ENCODE measurements at places on chromosomes 6 and 20.

GRCh38 chr6:142088858-142089216 is 43.9 kb upstream of the GJE1 start:
- DNase-seq: no peak

DNA sequence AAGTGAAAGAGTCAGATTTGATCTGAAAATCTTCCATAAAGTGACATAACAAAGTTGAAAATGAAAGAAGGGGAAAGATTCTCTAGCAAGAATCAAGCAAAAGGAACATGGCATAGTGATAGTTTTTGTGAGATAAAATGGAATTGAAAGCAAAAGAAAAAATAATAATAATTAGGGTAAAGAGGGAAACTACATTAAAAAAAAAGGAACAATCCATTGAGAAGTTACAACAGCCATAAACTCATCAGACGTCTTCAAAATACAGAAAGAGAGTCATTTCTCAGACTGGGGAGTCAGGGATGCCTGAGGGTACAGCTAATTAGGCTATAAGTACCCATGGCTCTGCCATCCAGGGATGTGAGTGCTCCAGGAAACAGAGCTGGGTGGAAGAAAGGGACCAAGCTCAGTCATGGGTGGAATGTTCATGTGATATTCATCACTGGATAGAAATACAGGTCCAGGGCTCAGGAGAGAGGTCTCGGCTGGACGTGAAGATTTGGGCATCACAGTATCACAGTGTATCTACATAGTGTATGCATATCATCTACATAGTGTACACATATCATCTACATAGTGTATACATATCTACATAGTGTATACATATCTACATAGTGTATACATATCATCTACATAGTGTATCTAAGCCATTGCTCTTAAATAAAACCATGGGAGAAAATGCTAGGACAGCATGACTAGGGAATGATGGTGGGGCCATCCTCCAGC is 29.4 kb downstream of the DUSP22 start:
- DNase-seq: no peak

DNA sequence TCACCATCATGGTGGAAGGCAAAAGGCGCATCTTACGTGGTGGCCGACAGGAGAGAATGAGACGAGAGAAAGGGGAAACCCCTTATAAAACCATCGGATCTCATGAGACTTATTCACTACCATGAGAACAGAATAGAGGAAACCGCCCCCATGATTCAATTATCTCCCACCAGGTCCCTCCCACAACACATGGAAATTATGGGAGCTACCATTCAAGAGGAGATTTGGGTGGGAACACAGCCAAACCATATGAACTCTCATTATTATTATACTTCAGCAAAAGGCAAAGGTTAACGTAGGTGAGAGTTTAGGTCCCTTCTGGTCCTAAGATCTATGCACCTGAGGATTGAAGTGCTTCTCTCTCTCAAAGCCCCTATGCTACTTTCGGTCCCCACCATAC is 2.4 kb upstream of the PFDN4 start:
- no peak for DNase-seq

DNA sequence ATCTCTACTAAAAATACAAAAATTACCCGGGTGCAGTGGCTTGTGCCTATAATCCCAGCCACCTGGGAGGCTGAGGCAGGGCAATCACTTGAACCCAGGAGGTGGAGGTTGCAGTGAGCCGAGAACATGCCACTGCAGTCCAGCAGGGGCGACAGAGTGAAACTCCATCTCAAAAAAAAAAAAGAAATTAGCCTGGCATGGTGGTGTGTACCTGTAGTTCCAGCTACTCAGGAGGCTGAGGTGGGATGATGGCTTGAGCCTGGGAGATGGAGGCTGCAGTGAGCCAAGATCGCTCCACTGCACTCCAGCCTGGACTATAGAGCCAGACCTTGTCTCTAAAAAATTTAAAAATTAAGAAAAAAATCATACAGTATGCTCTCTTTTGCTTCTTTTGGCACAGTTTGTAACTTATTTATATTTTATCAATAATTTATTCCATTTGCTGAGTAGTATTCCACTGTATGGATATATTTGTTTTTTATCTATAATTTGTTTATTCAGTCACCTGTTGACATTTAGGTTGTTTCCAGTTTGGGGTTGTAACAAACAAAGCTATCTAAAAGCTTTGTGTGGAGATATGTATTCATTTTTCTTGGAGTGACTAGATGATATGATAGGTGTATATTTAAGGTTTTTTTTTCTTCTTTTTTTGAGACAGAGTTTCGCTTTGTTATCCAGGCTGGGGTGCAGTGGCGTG is 8.0 kb upstream of the MYBL2 start:
- no peak for DNase-seq

- DNase-seq: no peak
These were observed 3.9 kb downstream of the MAP7 start for GRCh38 chr6:136546331-136546730.

GRCh38 chr6:106133040-106133439 is 46.9 kb downstream of the PRDM1 start:
- peak; percentile 8 for DNase-seq

DNA sequence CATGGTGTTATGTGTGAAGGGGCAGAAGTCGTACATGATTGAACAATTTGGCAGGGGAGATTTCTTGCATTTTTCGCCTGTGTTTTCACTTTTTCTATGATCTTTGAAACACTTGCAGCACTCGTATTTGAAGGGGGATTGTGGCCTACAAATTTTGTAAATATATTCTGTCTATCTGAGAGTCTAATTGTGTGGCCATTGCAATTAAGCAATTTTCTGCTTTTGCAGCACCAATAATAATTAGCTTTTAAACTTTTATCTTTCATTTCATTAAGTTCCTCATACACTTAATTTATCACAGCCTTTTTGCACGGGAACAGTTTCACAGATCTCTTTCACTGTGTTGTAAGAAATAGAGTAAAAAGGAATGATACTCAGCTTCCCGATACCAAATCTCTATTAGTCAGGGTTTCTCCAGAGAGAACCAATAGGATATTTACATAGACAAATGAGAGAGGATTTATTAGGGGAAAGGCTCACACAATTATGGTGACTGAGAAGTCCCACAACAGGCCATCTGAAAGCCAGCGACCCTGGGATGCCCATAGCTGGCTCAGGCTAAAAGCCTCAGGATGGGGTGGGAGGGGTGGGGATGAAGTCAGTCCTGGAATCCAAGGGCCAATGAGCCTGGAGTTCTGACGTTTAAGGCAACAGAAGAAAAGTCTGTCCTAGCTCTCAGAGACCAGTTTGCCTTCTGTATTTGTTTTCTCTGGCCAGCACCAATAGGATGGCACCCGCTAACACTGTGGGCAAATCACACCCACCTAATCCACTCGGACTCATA is 58.3 kb downstream of the KIF6 start:
- DNase-seq: no peak

GRCh38 chr6:106099235-106099537 is 13.1 kb downstream of the PRDM1 start:
- DNase-seq: no peak

DNA sequence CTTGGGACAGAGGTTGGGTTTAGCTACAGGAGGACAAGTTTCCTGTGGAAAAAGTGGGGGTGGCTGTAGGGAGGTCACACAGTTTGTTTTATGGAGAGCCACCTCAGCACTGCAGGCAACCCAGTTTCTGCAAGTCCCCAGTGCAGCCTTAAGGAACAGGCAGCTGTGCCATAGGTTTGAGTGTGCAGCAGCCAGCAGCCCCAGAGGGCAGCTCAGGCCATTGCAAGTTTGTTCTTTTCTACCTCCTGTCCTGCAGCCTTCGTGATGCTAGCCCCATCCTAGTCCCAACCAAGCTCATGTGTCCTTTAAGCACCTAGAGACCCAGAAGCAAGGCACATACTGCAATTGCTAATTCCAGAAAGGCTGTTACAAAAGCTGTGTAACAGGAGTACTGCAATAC is 58.8 kb downstream of the ZBTB9 start:
- no peak for DNase-seq

DNA sequence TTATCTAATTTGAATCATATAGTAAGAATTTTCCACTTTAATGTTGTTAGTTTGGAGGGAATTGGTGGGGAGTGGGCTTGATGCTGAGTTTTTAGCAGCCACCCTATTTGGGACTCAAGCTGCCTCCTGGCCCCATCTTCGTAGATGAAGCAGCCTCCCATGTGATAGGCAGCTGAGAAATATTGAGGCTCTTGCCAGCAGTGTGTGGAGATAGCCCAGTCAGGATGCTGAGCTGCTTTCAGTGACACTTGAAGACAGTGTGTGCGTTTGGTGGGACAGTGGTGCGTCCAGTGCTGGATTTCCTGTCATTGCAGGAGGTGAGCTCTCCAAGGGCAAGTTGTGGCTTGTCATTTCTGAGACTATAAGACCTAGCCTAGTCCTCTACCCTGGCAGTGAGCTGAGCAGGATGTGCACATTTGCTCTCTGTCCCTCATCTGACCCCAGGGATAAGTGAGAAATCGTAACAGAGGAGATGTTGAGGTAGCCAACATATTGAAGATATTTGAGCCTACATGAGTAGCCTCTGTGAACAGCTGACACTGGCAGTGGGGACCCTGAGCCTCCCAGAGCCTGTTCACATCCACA is 47.9 kb upstream of the RNF8 start:
- no peak for DNase-seq

GRCh38 chr20:60097285-60097684 is 139.1 kb downstream of the CDH26 start:
- no peak for DNase-seq

GRCh38 chr6:72798196-72798595 is 176.3 kb downstream of the KCNQ5 start:
- no peak for DNase-seq

DNA sequence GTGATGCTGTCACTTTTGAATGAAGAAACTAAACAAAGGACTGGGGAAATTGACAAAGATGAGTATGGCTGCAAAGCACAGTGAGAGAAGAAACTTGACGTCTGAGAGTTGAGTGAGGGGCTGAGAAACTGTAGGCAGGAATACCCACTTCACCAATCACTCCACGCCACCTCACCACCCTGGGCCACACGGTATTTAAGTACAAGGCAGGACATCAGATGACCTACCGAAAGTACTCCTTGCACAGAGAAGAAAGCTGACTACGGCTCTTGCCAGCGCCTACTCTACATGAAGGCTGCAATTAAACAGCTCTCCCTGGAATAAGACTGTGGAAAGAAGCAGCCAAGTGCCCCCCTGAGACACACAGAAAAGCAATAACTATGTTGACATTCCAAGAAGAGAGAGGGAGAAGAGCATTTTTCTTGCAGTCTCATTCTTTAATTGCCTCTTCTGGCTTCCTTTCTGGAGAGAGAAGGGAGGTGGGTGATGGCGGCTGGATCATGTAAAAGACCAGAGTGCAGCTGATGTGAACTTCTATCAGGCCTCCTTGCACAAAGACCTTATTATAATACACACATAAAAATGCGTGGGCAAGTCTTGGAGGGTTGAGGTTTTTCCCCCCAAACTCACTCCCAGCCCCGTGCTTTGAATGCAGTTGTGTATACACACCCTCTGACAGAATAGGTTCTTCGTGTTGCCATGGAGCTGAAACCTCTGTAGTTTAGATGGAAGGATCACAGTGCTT is 44.6 kb downstream of the HIVEP2 start:
- DNase-seq: peak; percentile 41

DNA sequence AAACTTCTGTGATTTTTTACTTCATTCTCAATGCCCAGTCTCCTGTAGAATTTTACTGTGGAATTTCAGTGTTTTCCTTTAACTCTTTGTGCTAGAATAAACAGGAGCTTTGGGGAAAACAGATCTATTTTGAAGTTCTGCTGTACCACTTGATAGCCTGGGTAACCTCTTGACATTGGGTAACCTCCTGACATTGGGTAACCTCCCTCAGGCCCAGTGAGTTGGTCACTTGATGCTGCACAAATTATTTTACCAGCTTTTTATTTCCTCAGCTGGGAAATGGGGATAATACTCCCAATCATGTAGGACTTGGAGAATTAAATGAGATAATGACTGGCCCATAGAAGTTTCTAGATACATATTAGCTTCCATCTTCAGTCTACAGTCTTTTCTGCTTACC is 137.3 kb upstream of the TOP1 start:
- no peak for DNase-seq

GRCh38 chr20:62051144-62051543 is 14.5 kb downstream of the TAF4 start:
- DNase-seq: no peak

DNA sequence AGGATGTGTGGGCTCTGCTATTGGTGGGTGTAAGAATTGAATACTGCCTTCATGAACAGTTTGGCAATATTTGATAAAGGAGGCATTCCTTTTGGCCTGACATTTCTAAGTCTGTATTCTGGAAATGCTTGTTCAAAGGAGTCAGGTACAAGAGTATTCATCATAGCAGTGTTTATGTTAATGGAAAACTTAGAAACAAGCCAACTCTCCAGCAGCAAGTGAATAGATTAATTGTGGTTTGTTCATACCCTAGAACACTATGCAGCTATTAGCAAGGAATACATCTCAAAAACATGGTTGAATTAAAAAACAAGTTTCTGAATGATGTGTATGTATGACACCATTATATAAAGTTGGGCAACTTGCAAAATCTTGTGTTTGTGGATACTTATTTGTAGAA is 195.8 kb downstream of the ZFAND3 start:
- DNase-seq: no peak

DNA sequence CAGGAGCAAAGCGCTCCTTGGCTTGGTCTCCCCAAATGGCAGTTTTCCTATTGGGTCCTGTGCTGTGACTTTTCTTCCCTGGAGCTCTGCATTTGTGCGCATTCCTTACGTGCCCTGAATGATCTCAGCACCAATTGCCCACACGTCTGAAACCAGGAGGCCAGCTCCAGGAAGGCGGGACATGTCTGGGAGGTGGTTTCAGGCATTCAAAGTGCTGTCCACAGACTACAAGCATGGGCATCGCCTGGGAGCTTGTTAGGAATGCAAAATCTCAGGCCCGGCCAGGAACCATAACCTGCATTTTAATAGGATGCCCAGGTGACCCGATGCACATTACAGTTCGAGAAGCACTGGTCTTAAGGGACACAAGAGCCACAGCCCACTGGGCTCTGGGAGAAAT is 239.6 kb downstream of the ANKRD60 start:
- DNase-seq: no peak

GRCh38 chr6:22147921-22148776 is 148.7 kb downstream of the PRL start:
- DNase-seq: no peak

- DNase-seq: no peak
These were observed 104.8 kb downstream of the AGPAT4 start for GRCh38 chr6:161169035-161169434.

DNA sequence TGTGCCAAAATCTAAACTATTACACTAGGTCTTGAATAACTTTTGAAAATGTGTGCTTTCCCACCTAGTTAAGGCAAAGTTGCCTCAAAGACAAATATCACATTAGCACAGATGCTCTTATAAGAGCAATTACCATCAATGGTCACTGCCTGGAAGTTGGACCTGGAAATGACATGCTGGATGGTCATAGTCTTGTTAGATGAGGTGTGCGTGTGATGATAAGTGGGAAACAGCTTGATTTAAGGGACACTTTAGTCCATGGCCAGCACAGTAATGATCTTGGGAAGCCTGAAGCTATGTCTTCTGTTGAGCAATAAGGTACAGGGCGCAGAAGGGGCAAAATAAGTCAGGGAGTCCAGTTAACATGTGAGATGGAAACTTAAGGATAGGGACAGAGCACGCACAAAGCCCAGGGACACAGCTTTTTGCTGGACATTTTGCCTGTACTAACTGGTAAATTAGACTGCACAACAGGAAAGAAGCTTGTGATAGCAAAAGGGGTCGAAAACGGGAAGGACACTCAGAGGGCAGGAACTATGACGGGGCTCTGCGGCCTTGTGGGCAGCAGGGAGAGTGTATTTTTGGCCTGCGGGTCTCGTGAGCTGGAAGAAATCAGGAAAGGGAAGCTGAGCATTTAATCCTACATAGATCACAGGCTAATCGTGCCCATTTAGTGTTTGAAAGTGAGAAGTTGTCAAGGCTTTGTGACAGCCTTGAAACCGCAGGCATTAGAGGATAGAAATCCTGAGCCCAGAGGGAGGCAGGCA is 66.7 kb upstream of the BMP2 start:
- DNase-seq: no peak
